AML-193 (cell line): ENCODE measurements at places on chromosomes 6 and 20.

DNA sequence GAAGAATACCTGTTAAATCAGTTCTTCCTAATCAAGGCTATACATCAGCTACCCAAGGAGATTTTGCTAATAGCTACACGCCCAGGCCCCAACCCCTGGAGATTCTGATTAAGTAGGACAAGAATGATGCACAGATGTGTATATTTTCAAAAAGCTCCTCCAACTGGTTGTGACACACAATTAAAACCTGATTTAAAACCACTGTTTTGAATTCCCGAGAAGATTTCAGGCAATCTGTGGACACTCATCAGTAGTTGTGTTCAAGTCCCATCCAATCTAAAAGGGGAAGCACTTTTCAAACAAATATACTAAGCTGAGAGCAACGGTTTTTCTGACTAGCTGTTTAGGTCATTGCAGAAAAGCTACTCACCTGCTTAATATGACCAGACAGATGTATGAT lies 118.9 kb upstream of the NHSL1 start:
- DNase-seq, result no peak

DNA sequence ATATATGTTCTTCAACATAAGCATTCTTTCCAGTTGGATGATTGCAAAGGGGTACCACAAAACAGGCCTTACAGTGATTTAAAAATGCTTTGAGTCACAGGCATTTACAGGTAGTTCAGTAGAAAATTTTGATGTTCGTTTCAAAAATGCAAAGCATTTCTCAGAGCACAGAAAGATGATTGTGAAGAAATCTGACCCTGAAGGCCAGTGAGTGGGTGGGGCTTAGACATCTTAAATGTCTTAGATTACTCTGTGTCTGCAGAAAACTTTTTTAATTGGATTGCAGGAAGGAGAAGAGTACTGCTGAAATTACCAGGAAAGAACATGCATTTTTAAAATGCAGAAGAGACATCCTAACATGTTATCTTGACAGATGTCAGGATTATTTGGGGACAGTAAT lies 268.3 kb downstream of the CDKAL1 start:
- no peak for DNase-seq

DNA sequence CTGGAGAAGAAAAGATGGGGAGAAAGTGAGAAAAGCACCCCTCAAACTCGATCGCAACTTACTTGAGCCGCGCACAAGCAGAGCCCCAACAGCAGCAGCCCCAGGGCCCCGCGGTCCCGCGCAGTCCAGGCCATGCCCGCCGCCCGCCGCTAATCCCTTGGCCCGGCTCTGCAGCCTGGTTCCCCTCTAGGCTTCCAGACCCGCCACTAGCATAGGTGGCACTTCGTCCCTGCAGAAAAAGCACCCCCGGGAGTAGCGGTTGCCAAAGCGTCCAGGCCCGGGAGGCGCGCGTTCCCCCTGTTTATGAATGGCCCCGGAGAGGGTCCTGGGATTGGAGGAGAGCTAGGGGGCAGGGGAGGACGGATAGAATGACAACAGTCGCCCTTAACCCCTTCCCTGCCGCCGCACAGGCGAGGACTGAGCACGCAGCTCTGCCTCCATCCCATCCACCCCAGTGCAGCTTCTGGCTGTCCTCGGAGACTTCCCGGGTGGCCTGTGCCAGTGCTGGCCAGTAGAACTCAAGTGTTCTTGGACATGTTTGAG lies 19.9 kb downstream of the COL9A1 start:
- DNase-seq, result no peak

- no peak for DNase-seq
Observed at GRCh38 chr20:58553841-58554240, 38.6 kb upstream of the APCDD1L start.

DNA sequence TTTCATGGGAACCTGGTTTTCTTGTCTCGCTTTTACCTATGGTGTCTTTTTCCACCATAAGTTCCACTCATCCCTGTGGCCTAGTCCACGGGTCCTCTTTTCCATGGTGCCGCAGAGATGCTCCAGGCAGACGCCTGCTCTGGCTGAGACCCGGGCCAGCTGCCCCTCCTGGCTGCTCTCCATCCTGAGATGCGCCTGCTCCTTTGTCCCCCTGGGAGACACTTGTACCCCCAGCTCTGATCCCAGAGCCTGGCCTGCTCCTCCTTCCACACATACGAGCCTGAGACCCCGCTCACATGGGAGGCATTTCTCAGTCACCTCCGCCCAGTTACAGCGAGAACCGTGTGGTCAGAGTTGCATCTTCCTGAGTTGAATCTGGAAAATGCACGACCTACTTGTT lies 29.6 kb downstream of the RNASET2 start:
- no peak for DNase-seq

DNA sequence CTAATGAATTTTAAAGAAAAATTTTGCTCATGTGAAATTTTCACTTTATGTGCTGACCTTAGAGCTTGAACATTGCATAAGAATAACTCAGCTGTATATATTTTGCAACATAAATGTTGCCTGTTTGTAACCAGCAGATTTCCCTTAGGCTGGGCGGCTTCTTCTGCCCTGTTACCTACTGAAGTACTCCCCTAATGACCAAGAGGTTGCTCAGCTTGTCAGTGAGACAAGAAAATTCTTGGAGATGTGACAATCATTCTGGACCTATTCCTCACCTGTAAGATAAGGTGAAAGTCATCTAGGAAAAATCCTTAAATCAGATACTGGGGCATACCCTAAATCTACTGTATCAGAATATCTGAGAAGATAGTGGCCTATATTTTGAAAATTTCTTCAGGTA lies 1061.7 kb downstream of the KIF16B start:
- DNase-seq, result no peak

- no peak for DNase-seq
Observed at GRCh38 chr6:69953491-69953890, 87.1 kb downstream of the COL19A1 start.

GRCh38 chr6:17600527-17601385 lies 654 bp downstream of the FAM8A1 start:
- DNase-seq, result peak; percentile 7

DNA sequence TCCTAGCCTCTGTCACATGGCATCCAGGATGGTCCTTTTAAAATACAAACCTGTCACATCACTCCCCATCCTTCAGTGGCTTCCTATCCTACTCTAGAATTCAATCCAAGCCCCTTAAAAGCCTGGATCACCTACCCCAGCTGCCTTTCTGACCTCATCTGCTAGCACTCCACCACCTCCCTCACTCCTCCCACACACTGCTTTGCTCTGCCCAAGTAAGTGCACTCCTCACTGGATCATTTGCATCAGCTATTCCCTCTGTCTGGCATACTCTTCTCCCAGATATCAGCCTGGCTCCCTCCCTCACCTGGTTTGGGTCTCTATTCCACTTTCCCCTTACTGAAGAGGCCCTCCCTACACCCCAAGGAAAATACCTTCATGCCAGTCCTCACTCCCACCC lies 10.5 kb downstream of the C6orf136 start:
- no peak for DNase-seq

- no peak for DNase-seq
Observed at GRCh38 chr6:118344014-118344670, 204.0 kb upstream of the PLN start.

GRCh38 chr6:105220186-105220585 lies 40.4 kb upstream of the POPDC3 start:
- DNase-seq, result no peak

DNA sequence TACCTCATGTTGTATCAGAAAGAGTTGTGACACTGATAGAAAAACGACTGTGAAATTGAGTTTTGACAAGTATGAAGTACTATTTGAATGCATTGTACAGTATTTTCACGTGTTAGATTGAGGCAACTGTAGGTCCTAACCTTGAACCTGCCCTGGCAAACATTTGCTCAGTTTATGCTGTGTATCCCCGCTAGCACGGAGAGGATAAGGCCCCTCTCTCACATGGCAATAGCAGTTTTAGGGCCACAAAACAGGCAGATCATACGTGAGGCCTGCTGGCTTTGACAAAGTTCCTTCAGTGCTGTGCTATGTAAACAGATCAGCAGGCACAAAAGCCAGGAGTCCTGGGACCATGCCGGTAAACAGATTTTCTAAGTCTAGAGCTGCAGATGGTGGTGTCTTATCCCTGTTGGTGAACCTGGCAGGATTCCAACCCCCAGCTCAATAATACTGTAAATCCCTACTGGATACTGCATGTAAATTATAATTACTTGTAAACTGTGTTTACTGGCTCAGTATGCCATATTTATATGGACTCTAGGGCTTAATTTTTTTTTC lies 23.8 kb upstream of the FAM217A start:
- DNase-seq, result no peak

GRCh38 chr20:1702855-1703254 lies 45.3 kb upstream of the SIRPG start:
- peak; percentile 17 for DNase-seq

- no peak for DNase-seq
Observed at GRCh38 chr6:145839653-145840052, 25.1 kb upstream of the FBXO30 start.

DNA sequence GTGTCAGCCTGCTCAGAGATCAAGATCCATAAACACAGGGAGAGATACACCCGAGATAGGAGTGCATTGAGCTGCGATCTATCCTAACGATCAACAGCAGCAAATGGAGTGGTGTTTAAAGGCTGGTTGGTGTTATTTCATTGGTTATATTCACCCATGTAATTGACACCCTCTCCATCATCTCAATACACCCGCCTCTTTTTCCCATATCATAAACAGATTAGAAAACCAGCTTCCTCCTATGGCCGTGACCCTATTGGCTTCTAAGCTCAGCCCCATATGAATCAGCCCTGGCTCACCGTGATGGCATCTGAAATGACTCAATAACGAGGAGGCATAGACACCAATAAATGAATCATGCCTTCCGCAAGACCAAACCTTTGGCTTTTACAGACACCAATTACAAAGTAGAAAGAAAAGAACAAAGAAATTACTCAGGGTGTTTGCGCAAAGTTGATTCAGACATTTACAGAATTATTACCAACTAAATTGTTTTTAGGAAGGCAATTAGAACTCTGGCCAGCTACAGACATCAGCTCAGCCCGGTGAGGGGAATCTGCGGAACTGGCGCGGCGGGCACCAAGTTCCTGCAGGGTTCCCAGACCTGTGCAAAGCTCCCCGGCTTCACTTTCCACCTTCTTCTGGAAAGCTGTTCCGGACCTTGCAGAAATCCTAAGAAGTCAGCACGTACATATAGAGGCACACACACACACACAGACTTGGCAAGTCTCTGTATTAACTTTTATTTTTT lies 11.5 kb downstream of the PMEPA1 start:
- no peak for DNase-seq

GRCh38 chr6:3287976-3288707 lies 29.4 kb downstream of the PSMG4 start:
- no peak for DNase-seq

DNA sequence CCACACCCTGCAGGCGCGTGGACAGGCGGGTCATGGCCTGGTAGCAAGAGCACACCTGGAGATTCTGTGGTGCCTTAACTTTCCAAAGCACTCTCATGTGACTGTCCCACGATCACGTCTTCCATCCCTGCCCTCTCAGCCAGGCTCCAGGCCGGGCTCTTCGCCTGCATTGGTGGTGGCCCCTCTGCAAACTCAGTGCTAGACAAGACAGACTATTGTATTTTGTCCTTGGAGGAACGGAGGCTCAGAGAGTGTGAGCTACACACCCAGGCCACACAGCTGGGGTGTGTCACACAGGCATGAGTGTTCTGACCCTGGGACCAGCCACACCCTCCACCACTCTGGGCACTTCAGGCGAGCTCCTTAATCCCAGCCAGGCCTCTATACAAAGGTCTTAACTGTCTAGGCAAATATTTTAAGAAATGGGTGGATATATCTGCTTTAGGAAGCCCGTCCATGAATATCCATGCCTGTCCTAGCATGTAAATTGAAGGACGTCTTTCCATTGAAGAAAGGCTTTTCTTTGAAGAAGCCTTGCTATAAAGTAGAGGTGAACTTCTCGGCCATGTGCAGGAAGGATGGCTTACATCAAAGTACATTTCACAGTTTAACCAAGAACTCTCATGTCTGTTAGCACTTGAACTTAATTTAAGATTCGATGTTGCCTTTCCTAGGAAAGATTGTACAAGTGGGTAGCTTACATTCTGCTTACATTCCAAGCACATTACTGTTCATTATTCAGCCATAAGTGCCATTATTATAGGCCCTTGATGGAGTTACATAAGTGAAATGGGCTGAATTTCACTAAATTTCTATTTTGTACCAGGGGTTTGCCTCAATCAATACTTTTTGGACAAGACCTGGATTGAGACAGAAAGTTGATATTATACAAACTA lies 263.9 kb downstream of the DLL1 start:
- DNase-seq, result no peak

- no peak for DNase-seq
Observed at GRCh38 chr6:52517502-52518278, 59.2 kb downstream of the TRAM2 start.

- no peak for DNase-seq
Observed at GRCh38 chr6:5059036-5059896, 25.9 kb upstream of the PPP1R3G start.

GRCh38 chr6:16418151-16418550 lies 179.8 kb downstream of the GMPR start:
- DNase-seq, result no peak

DNA sequence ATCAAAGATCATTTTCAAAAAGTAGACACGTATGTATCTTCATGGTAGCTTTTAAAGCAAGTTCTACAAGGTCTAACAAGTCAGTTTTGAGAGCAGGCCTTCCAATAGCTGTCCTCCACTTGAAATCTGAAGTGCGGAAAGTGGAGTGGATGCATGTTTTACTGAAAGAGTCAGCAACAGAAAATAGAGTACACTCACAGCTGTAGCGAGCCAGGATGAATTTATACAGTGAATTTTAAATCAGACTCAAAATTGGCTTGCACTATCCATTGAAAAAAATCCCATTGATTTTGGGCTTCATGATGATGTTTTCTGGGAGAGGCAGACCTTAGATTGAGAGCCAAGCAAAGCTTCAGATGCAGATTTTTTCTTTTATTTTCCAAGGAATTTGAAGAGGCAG lies 80.6 kb downstream of the GJA10 start:
- DNase-seq, result no peak

GRCh38 chr20:5153612-5154542 lies 27.1 kb downstream of the CDS2 start:
- no peak for DNase-seq

GRCh38 chr6:142300758-142301650 lies 803 bp upstream of the ADGRG6 start:
- DNase-seq, result no peak
